Brain pericyte (primary cell): ENCODE measurements at places on chromosomes 11 and 22.

- no peak for DNase-seq
These were observed 81.4 kb upstream of the GRK3 start for GRCh38 chr22:25482868-25483639.

GRCh38 chr11:65541093-65541982 is 16.5 kb downstream of the SCYL1 start:
- DNase-seq: no peak

DNA sequence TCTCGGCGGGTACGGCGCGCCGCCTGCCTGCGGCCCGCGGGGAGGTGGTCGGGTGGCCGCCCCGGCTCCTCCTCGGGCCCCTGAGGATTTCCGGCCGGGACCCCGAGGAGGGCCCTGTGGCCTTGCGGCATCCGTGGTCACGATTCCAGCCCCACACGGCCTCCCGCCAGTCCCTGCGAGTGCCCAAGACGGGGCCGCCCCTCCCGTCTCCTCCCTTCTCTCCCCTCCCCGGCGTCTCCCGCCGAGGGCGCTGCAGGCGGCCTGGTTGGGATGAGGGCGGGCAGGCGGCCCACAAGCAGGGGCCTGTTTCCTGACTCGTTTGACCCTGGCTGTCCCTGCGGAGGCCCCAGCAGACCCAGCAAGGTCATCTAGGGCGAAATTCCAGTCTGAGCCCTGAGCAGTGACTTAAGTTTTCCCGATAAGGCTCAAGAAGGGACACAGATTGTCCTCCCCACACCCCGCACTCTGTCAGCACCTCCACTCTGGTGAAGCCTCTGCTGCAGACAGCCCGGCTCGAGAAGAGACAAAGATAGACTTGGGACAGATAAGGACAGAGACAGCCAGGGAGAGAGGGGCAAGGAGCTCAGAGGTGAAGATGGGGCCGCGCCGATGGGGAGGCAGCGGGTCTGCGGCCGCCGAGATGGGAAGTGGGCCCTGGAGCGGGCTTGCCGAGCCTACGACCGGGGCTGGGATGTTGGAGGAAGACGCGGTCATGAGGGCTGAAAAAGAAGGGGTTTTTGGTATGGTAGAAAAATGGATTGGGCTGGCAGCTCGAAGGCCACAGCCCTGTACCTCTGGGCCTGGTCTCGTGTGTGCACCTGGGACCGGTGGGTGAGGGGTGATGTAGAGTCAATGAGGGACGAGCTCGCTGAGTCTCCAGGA is 95.0 kb downstream of the SWAP70 start:
- DNase-seq: peak; percentile 58

- DNase-seq: no peak
These were observed 11.4 kb downstream of the KCNJ5 start for GRCh38 chr11:128902515-128903066.

DNA sequence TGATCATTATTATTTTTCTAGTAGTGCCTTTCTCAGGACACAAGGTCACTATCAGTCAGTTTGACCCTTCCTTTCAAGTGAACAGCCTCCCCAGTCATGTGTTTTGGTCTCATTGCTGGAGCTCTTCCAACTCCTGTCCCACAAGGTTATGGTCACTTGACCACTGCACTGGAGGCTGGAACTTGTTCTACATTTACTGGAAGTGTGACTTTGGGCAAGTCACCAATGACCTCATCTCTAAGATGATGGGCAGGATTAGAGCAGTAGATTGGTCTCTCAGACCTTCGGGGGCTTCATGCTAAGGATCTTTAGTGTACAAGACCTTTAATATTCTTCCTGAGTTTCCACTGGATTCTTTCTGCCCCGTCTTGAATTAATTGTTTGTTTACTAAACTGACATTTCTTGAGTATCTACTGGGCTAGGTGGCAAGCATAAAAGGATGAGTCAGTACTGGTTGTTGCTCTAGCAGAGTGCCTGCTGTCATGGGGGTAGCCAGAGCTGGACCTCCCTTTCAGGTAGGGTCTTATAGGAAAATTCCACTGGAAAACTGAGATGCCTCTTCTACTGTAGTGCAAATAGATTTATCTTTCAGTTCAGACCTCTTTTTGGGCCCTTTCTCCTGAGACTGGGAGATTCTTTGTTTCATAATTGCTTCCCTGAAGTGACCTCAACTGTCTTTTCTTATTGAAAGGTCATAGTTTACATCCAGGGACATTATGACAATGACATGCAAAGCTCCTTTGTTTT is 106.8 kb downstream of the GRAMD1B start:
- DNase-seq: no peak

DNA sequence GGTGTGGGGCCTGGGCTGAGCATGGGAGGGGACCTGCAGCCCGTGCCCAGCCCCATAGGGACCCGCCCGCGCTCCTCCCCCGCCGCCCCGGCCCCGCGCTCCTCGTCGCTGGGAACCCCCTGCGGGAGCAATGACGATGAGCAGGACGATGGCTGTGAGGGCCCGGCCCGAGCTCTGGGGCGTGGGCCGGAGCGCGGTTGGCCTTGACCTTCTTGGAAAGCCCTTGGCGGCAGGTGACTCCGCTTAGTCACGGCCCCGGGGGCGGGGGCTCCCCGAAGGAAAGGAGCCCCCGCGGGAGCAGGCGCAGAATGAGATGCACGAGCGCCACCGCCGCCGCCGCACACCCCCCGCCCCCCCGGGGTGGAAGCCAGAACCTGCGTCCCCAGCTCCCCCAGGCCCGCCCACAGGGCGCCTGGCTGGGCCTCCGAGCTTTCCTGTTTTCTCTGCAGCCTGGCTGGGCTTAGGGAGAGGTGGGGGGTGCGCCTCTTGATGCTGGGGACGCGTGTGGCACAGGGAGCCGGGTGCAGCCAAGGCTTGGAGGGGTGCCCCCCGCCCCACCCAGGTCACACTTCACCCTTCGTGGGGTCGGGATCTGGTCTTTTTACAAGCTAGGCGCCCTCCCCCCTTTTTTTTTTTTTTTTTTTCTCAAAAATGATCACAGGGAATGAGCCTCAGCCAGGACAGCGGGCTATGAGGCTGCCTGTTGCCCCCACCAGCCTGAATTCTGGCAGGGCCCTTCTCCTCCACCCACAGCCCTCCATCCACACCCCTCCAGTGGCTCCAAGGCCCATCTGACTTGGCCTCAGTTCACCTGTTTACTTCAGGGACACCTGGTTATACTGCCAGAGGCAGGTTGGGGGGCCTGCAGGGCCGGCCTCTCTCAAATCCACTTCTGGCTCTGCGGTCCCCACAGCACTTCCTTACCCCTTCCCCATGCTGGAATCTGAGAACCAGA is 17.9 kb downstream of the CRELD2 start:
- DNase-seq: no peak

DNA sequence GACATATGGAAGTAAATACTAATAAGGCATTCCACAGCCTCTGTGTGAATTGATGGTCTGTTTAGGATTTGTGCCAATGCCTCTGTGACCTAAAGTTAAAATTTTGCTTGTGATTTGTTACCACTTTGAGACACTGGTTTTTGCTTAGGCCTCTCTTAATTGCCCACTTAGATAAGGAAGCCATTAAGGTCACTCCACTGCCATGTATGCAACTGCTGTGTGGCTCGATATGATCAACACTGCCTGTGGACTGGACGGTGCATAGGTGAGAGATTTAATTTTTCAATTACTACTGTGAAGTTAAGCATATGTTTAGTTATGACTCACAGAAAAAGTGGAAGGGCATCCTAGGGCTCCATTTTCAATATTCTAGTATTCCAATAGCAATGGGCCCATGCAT is 36.9 kb downstream of the CSRP3 start:
- DNase-seq: no peak

- peak; percentile 55 for DNase-seq
These were observed 1571.2 kb upstream of the RAG2 start for GRCh38 chr11:38169286-38169685.

DNA sequence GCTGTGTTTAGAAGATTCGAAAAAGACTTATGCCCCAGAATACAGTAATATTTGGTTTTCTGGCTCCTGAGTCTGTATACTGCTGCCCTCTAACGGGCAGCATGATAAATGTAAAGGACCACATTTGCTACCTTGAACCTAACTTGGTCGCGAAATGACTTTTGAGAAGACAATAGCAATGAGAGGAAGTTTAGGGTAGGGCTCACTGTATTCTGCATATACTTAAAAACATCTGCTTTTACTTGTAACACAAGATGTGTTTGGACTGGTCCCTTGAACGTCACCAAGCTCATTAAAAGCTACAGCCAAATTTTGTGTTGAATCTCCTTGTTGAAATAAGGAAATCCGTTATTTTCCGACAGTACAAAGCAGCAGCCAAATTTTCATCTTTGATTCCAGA is 309.1 kb downstream of the SWAP70 start:
- DNase-seq: no peak

- no peak for DNase-seq
These were observed 8.6 kb upstream of the CRYBB2 start for GRCh38 chr22:25210793-25211192.

- no peak for DNase-seq
These were observed 439 bp downstream of the YAP1 start for GRCh38 chr11:102110761-102111010.

GRCh38 chr11:12569499-12570425 is 104.5 kb upstream of the TEAD1 start:
- DNase-seq: no peak

DNA sequence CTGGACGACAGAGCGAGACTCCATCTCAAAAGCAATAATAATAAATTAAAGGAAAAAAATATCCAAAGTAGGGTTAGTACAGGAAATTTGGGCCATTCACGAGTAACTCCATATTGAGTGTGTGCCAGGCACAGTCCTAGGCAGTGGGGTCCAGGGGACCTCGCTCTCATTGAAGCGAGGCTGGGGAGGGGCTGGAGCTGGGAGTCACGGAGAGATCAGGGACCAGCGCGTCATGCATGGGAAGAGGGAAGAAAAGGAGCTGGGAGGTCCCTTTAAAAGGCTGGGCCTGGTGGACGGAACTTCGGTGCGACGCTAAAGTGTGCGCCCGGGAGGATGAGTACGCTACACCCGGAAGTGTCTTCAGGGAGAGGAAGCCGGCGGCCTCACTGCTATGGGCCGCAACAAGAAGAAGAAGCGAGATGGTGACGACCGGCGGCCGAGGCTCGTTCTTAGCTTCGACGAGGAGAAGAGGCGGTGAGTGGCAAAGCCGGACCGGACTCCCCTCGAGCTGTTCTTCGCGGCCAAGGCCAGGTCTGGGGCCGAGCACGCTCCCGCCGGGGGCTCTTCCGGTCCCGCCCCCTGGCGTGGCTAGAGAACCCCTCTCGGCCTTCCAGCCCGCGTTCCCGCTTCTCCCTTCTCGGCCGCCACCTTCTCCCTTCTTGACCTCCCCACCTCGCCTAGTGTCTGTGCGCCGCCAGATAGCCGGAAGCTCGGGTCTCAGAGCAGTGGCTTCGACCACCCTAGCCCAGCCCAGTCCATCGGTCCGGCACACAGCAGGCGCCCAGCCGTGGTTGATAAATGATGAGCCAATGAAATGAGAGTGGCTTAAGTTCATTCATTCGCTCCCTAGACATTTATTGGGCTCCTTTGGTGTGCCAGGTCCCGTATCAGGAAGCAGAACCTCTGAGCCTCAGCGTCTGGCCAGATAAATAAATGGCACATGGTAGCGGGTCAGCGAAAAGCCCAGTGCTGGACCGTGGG is at the start of gene NOL12:
Gene NOL12 (plus strand): TSS at position 342 of the 981 bp plus-strand sequence. CDS start 50 bp downstream, at position 392.
- DNase-seq: peak; percentile 67

DNA sequence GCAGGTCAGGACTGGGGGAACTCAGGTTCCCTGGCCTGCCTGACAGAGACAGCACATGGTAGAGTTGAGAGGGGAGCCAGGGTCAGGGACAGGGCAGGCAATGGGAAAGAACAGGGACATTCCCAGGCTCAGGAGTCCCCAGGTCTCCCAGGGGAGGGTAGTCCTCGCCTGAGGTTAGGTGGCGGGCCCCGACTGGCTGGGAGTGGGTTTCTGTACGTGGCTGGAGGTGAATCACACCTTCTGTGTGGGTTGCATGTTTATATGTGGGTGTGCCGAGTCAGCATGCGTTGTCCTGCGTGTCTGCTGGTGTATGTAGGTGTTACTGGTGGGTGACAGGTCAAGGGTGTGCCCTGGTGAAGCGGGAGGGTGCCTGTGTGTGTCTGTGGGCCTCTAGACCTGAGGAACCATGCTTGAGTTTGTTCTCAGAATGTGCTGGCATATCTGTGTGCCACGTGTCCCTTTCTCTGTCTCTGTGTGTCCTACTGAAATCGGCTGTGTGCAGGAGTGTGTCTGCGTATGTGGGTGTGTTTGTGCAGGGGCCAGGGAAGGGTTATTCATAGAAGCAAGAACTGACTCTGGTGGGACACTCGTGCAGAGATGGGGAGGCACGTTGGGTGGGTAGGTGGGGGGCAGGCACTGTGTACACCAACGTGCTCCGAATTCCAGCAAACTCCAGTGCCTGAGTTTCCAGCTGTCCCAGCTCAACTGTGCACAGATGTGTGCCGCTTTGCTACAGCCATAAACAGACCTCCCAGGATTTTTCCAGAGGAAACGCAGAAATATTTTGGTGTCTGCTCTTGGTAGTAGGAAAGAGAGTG is 23.8 kb upstream of the OAF start:
- DNase-seq: no peak

- DNase-seq: no peak
These were observed 113.6 kb upstream of the MTMR2 start for GRCh38 chr11:96037405-96037949.

DNA sequence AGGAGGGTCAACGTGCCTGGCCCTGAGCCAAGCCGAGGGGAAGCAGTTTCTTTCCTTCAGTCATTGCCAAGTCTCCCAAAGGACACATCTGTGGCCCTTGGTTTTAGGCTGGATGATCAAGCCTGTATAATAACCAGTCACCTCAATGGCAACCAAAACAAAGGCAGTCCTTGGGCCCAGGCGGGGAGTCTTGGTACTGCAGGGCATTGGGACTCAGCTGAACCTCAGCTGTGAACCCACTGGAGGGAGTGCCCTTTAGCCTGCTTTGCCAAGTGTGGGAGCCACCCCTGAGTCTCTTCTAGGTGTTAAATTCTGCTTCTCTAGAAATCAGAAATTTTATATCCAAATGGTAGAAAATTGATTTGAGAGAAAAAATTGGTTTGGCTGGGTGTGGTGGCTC is 36.9 kb downstream of the CPT1A start:
- no peak for DNase-seq

DNA sequence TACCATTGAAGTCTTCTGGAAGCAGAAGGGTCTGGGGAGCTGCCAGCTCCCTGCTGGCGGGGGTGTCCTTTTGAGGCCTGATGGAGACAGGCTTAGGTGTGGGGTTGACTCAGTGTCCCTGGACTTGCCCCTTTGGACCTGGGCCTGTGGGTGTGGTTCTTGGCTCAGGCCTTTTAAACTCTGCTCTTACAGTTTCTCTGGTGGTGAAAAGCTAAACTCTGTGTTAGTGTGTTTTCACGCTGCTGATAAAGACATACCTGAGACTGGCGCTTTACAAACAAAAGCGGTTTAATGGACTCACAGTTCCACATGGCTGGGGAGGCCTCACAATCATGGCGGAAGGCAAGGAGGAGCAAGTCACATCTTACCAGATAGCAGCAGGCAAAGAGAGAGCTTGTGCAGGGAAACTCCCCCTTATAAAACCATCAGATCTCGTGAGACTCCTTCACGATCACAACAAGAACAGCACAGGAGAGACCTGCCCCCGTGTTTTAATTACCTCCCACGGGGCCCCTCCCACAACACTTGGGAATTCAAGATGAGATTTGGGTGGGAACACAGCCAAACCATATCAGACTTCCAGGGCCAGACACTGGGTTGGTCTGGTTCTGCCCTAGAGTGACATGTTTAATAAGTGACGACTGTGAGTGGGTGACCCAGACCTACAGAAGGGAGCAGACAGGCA is 26.5 kb downstream of the GRAMD4 start:
- no peak for DNase-seq

GRCh38 chr11:7427733-7428132 is 57.6 kb upstream of the OLFML1 start:
- DNase-seq: no peak
